ENCODE measurements at places on chromosomes 3 and 15. TPM values are rescaled to one million over a fixed set of nuclear protein-coding genes. Genes with fewer than 3 reads are reported as not detected.

Gene SLC22A14
- not detected for total RNA-seq

Gene CFAP20DC
- total RNA-seq = 8.2 TPM

Gene WNT7A
- total RNA-seq = not detected

Gene SLC28A1
- not detected for total RNA-seq

Gene TM4SF1
- total RNA-seq = 503 TPM

Gene CLDN11
- total RNA-seq = not detected

- peak; percentile 97 for DNase-seq
Observed at GRCh38 chr15:85886309-85886811, 91.6 kb upstream of the KLHL25 start.

GRCh38 chr3:3855056-3855455 is 55.8 kb downstream of the LRRN1 start:
- no peak for DNase-seq

DNA sequence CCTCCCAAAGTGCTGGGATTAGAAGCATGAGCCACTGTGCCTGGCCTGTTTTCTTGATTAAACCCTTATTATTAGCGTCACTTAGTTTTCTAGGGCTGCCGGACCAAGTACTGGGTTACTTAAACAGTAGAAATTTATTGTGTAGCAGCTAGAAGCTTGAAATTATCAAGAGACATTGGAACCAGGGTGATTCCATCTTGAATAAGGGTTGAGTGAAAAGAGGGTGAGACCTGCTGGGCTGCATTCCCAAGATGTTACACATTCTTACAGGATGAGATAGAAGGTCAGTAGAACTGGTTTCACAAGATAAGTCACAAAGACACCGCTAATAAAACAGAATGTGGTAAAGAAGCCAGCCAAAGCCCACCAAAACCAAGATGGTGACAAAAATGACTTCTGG is 18.6 kb upstream of the FSTL1 start:
- DNase-seq = peak; percentile 42

DNA sequence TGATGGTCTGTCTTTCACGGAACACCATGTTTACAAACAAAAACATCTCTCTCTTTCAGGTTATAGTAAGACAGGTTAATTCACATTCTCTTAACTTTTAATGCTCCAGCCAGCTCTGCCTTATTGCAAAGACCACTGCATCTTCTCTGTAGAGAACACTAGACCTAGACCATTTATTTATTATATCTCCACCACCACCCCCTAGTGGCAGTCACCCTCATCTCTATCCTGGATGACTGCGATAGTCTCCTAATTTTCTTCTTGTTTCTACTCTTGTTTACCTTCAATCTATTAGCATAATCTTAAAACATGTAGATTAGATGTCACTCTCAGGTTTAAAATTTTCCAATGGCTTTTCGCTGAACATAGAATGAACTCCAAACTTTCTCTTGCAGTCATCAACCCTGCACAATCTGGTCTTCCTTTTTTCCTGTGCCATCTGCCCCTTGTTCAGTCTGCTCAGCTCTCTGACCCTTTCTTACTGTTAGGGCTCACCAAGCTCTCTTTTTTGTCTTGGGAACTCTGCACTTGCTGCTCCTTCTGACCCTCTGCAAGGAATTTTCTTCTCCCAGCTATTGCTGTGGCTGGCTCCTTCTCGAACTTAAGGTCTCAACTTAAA is 155.6 kb downstream of the SQOR start:
- peak; percentile 10 for DNase-seq

- DNase-seq = peak; percentile 44
Observed at GRCh38 chr3:149765762-149766334, 13.6 kb upstream of the COMMD2 start.

- no peak for DNase-seq
Observed at GRCh38 chr3:147419781-147420224, 10.6 kb downstream of the ZIC1 start.

DNA sequence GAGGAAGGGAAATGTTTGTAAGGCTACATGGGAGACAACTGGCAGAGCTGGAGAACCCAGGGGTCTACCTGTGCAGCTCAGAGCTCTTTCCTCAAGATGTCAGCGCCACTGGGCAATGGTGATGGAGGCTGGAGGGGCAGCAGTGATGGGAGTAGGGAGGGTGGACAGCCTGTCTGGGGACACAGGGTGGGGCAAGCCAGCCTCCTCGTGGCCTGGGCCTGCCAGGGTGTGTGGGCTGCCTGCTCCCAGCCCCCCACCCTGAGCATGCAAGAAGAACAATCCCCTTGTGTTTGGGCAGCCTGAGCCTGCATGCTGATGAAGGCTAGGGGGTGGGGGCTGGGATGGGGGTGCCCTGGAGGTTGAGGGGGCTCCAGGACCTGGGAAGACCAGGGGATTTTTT is 1.2 kb downstream of the PCBP4 start:
- DNase-seq = no peak

DNA sequence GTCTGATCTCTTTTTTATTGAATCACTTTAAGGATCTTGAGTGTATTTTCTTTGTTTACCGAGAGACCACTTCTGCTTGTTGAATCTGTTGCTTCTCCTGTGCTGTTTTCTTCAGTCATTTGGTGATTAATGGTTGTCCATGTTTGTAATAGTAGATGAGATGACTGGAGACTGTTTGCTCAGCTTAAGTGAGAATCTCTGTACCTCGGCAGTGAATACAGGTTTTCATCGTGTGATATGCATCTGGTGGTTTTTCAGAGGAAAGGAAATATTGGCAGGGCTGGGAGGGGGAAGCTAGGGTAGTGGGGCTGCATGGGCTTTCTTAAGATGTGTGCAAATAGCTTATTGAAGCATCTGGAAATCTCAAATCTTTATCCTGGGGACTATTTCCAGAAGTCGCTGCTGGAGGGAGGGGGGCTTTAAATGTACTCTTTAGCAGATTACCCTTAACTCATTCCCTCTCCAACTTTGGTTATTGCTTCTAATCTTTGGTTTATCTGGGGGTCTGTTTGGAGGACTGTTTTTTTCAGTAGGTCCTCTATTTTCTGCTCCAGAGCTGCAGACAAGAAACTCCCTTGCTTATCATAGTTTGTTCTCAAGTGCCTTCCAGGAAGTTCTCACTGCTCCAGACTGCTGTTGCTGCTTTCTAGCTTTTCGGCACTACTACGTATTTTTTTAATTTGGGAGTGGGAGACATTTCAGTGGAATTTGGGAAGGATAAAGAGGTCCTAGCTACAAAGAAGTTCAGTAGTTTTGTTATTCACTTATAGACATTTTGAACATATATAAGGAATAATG is 19.4 kb downstream of the CMTM8 start:
- peak; percentile 39 for DNase-seq

DNA sequence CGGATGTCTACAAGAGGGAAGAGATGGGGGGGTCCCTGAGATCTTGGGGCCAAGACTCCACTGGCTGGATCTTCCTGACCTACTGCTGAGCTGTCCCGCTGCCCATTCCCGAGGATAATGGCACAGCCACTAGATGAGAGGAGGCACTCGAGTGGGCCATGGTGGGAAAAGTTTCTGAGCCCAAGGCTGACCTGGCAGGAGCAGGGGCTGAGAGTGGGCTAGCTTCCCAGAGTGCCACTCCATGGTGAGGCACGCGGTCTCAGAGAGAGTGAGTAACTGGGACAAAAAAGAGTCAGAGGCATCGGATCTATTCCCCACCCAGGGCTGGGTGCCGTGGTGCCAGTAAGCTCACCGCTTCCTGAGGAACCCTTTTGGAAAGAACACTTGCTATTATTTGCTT is 10.9 kb downstream of the SLC51B start:
- no peak for DNase-seq

- no peak for DNase-seq
Observed at GRCh38 chr3:117722856-117723255, 1013.3 kb downstream of the TUSC7 start.

- DNase-seq = no peak
Observed at GRCh38 chr15:78751602-78751979, 59.7 kb downstream of the ADAMTS7 start.

DNA sequence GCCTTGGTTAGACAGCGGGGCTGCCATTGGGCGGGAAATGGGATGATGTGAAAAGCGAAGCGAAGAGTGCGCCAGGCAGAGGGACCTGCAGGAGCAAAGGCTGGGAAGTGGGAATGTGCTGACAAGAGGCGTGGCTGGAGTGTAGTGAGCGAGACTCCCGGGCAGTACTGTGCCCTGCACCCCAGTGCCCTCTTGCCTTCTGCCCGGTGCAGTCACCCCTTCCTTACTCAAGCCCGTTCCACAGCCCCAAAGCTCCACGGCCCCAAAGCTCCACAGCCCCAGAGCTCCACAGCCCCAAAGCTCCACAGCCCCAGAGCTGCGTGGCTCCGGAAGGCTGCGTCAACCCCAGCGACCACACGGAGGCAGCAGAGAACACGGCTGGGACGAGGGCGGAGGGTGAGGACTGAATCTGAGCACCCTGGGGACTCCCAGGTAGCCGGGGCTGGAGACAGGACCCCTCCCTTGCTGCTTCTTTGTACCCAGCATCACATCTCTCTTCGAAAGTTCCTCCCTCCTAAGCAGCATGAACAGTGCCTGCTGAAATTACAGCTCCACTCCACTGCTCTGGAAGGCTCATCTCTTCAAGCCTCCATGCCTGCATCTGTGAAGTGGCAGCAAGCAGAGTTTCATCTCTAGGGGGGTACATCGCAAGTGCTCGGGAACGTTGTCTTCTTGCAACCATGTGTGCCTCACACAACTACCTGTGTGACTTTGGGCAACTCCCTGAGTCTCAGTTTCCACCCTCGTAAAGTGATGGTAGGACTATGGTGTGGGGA is 108.9 kb downstream of the FBLN2 start:
- DNase-seq = peak; percentile 7

DNA sequence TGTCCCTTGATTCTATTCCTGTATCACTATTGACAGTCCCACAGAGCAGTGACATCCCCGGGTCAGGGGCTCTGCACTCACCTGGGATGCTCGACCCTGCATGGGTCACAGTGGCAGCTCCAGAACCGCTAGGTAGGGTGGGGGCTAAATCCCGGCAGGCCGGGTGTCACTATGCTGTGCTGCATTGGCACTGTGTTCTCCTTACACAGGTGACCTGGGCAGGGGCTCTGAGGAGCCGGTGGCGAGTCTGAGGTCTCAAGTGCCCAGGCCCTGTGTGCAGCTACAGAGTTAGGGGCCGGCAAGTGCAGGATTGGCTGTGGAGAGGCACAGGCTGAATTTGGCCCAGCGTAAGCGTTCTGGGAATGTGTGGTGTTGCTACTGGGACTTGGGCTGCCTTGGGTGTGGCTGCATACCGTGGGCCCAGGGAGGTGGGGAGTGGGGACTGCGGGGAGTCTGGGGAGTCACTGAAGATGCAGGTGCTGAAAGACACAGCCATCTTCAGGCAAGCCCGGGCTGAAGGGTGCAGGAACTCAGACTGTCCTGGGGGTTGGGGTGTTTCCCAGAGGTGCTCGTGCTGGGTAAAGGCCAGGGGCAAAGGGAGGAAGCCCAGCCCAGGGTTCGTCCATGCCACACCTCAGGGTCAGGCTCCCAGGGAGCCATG is 102.6 kb upstream of the PRR20G start:
- DNase-seq = no peak

DNA sequence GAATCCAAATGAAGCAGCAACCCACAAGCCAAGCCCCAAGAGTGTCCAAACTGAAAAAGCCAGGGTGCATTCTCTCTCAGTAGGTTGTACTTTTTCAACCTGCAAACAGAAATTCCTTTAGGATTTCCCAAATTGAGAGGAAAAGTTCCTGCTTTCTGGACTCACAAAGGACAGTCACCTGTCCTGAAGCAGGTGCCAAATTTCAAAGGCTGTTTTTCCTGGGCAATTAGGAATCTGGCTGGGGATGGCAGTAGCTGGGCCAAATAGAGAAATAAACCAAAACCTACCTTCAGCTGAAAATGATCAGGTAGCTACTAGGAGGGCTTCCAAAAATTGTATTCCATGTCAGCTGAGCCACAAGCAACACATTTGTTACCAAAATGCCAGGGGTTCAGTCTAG is 83.1 kb upstream of the TP63 start:
- DNase-seq = no peak

DNA sequence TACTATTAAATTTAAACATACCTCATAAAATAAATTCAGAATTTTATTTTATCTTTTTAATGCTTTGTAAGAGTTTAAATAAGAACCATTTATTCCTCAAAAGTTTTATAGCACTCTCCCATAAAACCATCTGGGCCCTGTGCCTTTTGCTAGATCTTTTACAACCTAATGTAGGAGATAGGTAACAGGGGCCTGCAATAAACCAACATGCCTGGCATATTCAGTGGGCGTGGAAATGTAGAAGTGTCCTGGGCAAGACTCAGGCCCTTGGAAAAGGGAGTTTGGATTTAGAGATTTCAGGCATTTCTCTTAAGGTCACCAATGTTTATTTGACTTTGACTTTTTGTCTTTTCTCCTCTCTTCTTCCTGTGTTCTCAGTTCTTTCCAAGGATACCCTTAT is 46.4 kb downstream of the POMGNT2 start:
- DNase-seq = no peak

- DNase-seq = peak; percentile 85
Observed at GRCh38 chr15:58457466-58457965, 25.7 kb downstream of the LIPC start.

DNA sequence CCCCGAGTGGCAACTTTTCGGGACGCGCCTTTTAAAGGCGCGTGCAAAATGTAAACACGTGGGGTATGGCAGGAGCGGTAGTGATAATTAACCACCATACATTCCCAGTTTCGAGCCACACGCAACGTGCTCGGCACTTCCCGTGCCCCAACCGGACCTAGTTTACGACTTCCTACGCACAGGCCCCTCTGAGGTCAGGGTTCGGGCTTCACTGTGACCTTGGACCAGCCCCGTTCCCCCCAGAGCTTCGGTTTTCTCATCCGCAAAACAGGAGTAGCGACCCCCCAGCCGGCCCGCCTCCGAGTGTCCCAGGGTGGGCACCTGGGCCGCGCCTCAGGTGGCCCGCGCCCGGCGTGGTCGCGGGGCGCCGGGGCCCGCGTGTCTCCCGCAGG is 451 bp downstream of the CHCHD4 start:
- peak; percentile 60 for DNase-seq

DNA sequence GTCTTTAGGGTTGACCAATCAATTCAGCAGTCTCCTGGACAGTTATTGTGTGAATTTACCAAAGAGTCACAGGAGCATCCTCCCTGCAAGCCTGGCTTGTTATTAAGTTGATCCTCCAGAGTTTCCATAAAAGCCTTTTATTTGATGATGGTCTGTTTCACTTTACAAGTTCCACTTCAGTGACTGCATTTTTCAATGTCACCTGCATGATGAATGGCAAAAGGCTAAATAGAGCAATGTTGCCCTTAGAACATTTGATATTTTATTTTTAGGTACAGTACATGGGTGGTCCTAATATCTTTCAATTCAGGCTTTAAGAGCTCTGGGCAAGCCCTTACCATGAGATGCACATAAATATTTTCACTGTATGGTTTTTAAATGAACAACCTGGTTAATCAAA is 22.6 kb downstream of the GUCA1C start:
- no peak for DNase-seq

GRCh38 chr15:71730277-71731144 is 79.8 kb upstream of the NR2E3 start:
- peak; percentile 59 for DNase-seq
